Mucosa of descending colon (tissue), 3 donors: ENCODE measurements at places on chromosomes 1 and 21.
A peak's percentile ranks its signal among the peaks of the same experiment; 100 is the strongest.

- DNase-seq, result no peak
Measured at GRCh38 chr1:154607106-154607608, 829 bp downstream of the ADAR start.

GRCh38 chr21:28214786-28215185 is 777.9 kb downstream of the LTN1 start:
- no peak for DNase-seq

- DNase-seq, result no peak
Measured at GRCh38 chr1:230122366-230123279, 55.6 kb downstream of the GALNT2 start.

DNA sequence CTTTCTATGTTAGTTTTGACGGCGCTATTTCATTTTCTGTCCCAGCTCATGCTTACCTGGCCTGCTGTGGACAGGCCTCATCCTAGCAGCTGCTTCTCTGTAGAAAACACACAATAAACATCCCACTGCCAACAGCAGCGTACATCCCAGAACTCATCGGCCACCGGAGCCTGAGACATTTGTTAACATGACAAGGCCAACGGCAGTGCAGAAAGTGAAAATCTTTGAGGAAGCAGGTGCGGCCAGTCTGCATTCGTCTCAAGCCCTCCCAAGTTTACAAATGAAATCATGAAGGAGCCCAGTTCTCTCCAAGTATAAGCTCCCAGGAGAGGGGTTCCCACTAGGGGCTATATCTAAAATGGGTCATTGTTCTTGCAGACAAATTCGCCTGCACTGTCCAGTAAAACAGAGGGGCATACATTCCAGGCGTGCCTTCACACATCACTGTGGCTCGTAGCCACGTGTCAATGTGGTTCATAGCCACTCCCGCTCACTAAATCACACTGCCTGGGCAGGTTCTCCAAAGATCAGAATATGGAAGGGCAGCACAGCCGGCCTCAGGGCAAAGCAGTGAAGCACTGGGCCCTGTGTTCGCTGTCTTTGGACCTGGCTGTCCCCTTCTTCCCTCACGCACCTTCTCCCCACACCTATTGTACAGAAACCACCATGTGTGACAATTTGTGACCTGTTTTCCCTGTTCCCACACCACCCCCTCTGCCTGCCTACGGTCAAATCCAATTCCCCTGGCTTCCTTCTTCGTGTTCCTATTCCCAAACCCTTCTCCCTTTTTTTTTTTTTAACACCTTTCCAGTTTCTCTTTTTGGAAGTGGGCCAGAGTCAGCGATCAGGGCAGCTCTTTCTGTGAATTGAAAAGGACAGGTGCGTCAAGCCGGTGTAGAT is 27.0 kb upstream of the ABCG1 start:
- no peak for DNase-seq

GRCh38 chr1:174960362-174960761 is 39.4 kb upstream of the CACYBP start:
- no peak for DNase-seq

GRCh38 chr1:119721896-119722295 is 10.2 kb downstream of the PHGDH start:
- DNase-seq, result no peak

GRCh38 chr21:35829067-35829466 is 231.3 kb downstream of the SETD4 start:
- DNase-seq, result no peak

- DNase-seq, result no peak
Measured at GRCh38 chr1:114231301-114231700, 77.6 kb upstream of the SYT6 start.

- DNase-seq, result no peak
Measured at GRCh38 chr1:184624051-184624450, 130.6 kb downstream of the EDEM3 start.

GRCh38 chr21:28738882-28739281 is 253.8 kb downstream of the LTN1 start:
- no peak for DNase-seq

DNA sequence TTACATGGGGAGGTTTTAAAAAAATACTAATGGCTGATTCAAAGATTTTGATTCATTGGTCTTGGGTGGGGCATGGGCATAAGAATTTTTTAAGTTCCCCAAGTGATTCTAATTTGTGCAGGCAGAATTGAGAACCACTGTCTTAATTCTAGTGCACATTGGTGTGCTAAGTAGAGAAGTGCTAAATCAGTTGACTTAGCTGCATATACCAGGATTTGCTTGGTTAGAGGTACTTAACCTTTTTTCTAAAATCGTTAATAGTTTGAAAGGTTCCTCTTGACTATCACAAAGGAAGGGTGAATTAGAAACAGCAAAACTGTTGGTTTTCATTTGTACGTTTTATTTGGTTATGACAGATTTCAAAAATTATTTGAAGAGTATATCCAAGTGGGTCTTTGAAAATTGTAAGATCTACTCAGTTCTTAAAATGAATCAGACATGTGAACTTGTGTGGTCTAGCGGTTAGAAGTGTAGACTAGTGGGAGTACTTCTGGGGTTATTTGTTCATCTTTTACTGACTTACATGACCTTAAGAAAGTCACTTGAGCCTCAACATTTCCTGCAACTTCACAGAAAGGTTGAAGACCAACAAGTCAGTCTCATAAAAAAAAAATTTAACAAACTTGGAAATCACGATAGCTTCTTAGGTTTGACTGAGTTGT is 66.7 kb downstream of the RPAP2 start:
- DNase-seq, result no peak

DNA sequence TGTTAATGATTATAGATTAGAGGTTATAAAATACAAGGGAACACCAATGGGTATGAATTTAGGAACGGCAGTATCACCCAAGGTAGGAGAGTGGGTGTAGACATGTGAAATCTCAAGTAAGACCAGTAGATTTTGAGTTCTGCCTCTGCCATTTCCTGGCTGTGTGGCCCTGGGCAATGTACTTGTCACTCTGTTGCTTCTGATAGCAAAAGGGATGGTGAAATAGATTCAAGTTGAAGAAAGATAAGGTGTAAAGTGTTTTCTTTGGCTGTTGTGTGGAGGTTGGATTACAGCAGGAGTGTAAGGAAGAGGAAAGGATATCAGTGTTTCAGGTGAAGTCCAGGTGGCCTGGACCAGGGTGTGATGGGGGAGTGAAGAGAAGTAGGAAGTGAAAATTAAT is 64.3 kb downstream of the ADSS2 start:
- DNase-seq, result no peak

DNA sequence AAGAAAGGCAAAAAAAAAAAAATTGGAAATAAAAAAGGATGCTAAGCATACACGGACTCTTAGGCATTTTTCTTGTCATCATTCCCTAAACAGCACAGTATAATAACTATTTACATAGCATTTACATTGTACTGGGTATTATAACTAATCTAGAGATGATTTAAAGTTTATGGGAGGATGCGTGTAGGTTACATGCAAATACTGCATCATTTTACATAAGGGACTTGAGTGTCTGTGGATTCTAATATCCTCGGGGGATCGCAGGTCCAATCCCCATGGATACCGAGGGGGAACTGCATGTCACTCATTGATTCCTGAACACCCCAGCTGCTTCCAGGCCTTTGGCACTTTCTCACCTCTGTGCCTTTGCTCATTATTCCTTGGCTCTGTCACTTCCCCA is 57.8 kb upstream of the SIPA1L2 start:
- no peak for DNase-seq

DNA sequence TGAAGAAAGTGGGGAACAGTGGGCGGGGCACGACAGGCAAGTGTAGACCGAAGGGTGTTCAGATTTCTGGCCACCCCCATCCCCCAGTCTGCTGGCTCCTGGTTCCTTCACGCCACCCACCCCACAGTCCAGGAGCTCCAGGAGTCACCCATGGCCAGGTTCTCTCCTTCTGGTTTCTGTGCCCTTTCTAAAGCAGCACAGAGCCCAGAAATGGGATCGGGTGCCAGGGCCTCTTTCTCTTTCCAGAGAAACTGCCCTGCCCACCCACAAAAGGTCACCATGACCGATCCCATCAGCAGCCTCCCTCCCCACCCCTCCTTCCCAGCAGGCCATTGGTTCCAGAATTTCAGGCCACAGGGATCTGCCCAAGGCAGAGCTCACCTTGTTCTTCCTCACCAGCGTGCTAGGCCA is 3.2 kb upstream of the CELSR2 start:
- peak; percentile 41 for DNase-seq

- no peak for DNase-seq
Measured at GRCh38 chr1:33348676-33349080, 27.8 kb upstream of the A3GALT2 start.

DNA sequence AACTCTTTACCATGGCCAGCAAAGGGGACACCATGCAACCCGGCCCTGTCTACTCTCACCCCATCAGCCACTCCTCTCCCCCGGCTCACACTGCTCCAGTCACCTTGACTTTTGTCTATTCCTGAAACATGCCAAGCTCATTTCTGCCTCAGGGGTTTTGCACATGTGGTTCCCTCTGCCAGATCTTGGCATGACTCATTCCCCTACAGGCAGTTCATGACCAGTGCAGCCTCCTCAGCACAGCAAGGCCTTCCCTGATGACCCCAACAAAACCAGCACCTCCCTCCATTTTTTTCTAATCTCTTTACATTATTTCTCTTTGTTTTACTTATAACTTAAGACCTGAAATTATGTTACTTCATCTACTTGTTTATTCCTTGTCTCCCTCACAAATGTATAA is 58.6 kb upstream of the GJB5 start:
- no peak for DNase-seq

- no peak for DNase-seq
Measured at GRCh38 chr1:22450351-22451021, 1.2 kb upstream of the ZBTB40 start.

- DNase-seq, result no peak
Measured at GRCh38 chr1:94160811-94161210, 39.9 kb upstream of the ABCA4 start.

DNA sequence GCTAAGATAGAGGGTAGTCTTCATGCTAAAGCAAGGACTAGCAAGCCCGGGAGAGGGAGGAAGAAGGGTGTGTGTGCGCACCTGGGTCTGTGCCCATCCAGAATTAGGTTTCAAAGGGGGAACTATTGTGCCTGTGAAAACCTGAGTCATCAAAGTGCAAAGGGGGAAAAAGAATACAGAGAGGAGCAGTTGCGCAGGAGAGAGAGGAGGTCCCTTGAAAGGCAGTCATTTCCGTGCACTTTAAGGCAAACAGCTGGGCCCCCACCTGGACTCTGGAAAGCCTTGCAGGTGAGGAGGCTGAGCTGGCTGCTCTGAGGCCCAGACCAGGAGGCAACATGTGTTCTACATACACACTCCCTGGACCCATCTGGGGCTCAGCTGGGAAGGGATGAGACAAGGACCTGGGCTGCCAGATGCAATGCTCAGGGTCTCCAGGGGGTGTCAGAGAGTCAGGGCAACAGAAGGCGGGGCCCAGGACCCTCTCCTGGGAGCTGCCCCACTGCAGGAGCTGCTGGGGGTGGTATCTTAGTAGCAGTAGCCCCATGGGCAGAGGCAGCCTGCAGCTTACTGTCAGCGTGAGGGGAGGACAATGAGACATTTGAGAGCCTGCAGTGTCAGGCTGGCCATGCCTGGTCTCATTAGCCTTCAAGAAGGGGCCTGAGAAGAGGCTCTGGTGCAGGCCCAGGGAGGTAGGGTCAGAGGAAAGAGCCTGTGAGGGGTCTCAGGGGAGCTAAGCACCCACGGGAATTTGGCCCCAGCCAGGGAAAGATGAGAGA is 14.3 kb downstream of the PROK1 start:
- no peak for DNase-seq

DNA sequence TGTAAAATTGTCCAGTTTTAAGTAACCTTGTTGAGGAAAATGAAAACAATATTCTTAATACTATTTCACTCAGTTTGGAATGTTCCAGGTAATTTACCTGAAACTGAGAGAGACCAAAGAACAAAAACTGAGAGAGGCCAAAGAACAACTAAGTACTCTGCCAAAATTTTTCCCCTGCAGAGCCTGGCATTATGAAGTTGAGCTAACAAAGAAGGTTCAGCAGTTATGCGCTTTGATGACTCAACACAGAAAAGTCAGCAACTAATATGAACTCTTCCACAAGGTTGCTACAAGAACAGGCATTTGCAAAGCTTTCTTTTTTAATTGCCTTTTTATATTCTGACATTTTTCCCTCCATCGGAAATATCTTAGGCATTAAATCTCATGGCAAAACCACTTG is 270.9 kb downstream of the CHRM3 start:
- DNase-seq, result no peak

DNA sequence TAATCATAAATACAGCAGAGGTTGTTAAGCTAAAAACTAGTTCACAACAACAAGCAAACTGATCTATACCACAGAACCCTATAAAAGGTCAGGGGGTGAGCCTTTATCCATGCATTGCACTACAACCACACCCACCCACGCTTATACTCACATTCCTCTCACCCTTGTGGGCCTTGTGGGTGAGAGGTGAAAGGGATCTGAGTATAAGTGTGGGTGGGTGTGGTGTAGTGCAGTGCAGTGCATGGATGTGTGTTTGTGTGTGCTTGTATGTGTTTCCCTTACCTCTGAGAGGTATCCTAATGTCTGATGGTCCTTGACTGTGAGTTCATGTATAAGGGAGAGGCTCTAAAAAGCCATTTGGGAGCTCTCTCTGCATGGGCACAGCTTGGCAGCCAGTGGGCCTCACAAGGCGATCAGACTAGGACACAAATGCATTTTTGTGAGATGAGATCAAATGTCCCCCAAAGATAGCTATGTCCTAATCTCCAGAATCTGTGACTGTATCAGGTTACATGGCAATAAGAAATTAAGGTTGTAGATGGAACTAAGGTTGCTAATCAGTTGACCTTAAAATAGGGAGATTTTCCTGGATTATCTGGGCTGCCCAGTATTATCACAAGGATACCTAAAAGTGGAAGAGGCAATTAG is 95.5 kb upstream of the DPT start:
- no peak for DNase-seq

DNA sequence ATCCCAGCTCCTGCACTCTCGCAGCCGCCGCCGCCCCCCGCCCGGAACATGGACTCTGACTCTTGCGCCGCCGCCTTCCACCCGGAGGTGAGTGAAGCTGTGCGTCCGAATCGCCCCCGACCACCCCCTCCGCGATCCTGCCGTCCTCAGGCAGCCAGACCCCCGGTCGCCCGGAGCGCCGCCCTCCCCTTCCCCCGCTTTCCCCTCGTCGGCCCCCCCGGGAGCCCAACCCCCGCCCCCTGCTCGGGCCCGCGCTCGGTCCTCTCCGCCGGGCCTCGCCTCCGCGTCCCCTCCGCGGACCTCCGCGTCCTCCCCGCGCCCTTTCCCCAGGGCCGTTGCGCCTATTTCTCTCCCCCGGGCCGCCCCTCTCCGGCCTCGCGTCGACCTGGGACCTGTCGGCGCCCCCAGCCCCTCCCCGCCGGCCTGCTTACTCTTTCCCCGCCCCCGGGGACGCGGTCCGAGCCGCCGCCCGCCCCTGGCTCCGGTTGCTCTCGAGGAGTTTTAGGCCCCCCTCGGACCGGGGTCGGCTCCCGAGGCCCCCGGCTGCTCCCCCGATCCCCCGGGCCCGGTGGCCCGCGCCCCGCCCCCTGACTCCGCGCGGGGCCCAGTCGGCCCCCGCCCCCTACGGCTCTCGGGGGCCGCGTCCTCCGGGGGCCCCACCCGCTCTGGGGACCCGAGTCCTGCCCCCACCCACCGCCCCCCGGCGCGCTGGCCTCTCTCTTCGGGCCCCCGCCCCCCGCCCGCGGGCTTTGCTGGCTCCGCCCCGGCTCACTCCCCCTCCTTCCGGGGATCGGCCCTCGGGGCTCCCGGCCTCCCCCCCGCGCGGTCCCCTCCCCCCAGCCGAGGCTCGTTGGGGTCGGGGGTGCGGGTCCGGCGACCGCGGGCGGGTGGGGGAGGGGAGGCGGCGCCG is 743 bp downstream of the PHF13 start:
- peak; percentile 68 for DNase-seq
